ENCODE measurements at places on chromosomes 2 and 18.

- no peak for DNase-seq
Observed at GRCh38 chr2:197071213-197071612, 144.7 kb upstream of the PGAP1 start.

- no peak for DNase-seq
Observed at GRCh38 chr2:192146069-192147015, 48.4 kb downstream of the TMEFF2 start.

DNA sequence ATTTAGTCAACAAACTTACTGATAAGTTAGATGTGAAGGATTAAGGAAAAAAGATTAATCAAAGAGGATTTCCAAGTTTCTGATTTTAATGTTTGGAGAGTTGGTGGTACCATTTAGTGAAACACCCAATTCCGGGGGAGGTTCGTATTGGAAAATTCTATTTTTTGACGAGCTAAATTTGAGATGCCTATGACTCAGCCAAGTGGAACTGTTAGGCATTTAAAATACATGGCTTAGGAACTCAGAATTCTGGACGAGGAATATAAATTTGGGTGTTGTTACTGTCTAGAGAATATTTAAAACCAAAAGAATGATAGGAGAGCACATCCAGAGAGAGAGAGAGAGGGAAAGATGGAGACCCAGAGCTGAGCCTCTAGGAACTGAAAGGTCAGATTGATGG, 103.6 kb downstream of the TMX3 start:
- DNase-seq, result no peak

DNA sequence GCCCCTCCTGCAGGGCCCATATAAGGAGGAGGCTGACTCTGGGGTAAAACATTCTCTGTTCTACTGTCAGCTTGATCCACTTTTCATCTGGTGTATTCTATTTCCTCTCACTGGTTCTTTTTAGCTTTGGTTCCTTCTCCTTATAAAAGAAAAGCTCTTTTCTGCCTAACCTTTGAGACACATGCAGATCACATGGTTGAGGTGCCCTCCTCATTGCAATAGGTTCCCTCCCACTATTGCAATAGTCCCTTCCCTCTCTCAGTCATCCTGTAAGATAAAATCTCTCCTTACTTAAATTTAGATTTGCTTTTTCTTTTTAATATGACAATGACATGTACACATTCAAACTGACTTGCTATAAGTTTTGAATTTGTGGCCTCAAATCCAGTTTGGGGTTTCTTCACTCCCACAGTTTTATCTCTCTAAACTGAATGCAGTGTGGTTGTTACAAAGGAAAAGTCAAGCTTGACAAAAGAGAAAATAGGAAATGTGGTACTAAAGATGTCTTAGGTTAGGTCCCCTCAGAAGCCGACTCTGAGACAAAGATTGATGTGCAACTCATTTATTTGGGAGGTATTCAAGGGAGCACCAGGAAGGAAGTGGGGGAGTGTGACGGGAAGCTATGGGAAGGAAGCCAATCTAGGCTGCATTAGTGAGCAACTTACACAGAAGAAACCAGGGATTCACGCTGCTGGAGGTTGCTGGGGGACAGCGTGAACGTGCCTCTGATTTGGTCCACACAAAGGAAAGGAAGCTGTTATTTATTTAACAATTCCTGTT, 127.6 kb upstream of the LINC00305 start:
- DNase-seq, result no peak

DNA sequence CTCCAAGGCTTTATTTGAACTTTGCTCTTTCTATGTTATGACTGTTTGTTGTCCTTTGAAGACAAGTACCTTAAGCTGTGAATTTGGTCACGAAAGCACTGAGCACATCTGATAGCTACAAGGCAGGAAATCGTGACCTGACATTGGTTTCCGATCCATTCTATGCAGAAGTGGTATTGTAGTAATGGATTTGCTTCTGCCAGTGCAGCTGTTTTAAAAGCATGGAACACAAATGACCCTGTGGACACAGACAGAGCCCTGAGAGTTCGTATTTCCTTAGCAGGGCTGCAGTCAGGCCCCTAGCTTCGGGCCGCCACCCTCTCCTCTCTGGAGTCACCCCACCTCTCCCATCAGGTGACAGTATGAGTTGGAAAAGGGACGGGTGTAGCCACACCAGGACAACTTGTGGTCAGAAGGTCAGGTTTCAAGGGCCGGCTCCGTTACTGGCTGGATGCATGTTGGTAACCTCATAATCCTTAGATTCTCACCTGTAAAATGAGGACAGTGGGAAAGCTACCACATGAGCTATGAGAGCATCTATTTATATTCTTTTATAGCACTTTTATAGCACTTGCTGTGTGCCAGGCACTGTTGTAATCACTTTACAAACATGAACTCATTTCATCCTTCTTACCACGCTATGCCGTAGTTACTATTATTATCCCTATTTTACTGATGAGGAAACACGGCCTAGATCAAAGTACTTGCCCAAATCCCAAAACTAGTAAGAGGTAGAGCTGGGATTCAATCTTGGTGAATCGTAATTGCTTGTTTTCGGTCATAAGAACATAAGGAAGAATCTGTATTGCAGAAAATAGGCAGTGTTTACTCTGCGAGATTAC, 70.2 kb downstream of the SPATS2L start:
- DNase-seq, result no peak

GRCh38 chr18:2222270-2223185, 348.8 kb downstream of the METTL4 start:
- DNase-seq, result no peak

- no peak for DNase-seq
Observed at GRCh38 chr18:23235336-23235735, 100.1 kb downstream of the CABLES1 start.

GRCh38 chr18:49510393-49511115, 23.5 kb upstream of the C18orf32 start:
- DNase-seq, result peak; percentile 41

- no peak for DNase-seq
Observed at GRCh38 chr2:61970807-61971556, 65.5 kb downstream of the COMMD1 start.

DNA sequence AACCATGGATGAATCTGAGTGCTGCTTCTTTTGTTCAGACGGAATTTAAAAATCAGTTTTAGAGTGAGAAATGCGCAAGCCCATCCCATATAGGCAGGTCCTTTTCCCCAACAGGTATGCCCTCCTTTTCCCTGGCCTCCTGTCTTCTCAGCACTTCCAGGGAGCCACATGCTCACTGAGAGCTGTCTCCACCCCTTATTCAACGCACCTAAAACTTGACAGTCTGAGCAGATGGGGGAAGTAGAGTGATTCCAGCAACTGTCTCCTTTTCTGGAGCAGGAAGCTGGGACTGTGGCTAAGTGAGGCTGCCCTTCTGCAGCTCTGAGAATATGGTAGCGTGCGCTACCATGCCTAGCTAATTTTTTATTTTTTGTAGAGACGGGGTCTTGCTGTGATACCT, 53.1 kb upstream of the NOSTRIN start:
- DNase-seq, result no peak

DNA sequence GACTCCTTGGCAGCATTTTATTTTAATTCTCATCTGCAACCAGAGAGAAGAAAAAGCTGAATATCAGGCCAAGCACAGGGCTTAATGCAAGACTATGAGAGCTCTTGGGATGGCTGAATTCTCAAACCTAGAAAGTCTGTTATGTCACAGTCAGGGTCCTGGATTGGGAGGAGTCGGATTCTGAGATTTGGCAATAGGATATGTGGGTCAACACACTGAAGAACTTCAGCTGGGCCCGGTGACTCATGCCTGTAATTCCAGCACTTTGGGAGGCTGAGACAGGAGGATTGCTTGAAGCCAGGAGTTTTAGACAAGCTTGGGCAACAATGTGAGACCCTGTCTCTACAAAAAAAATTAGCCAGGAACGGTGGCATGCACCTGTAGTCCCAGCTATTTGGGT, 102.4 kb downstream of the COL3A1 start:
- no peak for DNase-seq

DNA sequence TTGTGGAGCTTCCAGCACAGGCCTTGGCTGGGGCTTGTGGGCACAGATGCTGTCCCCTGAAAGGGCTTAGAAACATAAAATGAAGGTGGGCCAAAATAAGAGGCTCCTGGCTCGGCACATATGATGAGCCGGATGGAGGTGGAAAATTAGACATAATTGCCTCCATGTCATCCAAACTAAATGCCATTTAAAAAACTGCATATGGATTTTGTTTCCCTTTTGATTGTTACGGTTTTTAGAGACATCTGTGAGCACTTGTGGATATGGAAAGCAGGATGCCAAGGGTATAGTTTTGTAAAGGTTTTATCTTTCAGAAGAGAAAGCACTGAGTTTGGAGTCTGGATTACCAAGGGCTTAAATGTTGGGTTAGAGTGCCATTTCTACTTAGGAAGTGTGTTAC, 498.3 kb downstream of the RIT2 start:
- no peak for DNase-seq

- DNase-seq, result peak; percentile 28
Observed at GRCh38 chr2:18378020-18378653, 182.3 kb downstream of the RDH14 start.

DNA sequence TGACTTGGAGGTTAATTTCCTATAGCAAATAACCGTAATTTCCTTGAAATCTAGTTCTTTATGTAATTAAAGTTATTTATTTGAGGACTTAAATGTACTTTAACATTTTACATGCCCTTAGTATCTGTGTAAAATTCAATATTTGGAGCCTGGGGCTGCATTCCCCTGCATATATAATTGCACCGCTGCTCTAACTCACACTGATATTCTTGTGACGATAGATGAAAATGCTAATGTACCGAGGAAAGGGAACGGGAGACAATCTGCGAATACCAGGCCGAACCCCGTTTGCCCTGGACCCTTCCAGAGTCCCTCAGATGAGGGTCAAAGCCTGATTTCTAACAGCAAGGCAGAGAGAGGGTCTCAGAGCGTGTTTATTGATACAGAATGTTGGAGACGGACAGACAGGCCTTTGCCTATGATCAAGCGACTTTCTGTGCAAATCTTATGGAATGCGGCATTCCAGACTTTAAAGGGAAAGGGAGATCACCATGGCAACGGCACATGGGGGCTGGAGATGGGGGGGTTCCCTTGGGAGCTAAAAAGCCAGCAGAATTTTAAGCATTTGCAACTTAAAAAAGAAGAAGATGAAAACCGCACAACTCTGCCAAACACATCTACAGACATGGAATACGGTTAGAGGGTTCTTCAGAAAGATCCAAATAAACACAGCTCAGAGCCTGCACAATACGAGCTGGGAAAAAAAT, 57.6 kb upstream of the TWIST2 start:
- no peak for DNase-seq

DNA sequence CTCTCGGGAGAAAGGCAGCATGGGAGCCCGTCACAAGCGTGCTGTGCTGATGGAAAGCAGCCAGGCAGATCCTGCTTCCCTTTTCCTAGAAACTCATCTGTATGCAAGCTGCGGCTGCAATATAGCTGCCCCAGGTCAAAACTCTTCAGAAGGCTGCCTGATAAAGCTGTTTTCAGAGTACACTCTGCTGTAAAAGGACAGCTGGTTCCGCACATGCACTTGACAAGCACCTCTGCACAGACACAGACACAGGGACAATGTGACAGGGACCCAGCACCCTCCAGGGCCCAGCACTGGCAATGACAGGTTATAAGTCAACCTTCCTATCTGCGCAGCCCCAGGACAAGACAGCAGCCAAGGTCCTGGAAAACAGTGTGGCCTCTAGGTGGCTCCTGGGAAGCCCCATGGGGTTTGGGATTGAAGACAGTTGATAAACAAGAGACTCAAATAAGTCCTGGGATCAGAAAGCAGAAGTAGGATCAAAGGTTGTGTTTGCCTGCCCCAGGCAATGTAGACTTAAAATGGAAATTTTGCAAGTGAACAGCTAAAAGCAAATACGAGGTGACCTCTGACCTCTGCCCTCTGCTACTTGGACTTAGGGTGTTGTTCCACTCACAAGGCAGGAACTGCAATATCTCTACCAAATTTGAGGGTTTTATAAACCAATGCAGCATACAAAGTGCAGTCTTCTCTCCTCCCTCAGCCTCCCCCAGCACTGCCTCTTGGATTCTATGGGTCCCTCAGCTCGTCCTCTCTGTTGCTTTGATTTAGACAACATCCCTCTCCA, 16.9 kb downstream of the SLC66A2 start:
- DNase-seq, result no peak

DNA sequence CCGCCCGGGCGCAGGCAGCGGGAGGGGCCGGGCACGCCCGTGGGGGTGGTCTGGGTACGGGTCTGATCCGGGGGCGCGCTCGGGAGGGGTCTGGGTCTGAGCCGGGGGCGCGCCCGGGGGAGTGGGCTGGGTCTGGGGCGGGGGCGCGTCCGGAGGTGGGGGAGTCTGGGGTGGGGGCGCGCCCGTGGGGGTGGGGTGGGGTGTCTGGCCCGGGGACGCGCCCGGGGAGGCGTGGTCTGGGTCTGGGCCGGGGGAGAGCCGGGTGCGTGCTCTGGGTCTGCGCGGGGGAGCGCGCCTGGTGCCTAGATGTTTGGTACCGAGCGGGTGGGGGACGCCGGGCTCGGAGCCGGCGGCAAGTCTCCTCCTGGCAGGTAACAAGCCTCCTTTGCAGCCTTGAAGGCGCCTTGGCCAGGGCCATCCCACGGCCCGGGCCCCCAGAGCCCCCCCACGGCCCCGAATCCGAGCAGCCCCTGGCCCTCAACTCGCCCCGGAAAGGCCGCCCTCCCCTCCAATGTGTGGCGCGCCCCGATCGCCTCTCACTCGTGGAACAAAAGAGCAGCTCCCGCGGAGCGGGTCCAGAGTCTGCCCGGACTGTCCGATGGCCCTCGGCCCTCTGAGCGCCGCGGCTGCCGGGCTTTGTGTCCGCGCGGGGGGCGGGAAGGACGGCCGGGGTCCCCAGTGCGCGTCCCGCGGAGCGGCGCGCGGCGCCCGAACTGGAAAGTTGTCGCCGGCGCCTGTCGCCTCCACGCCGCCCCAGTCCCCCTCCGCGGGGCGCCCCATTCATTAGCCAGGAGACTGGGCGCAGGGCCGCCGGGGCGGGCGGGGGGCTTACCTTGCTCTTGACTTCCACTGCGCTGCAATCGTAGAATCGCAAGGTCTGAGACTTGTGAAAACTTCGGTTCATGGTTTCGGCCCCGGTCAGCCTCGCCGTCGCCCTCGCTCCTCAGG, 595 bp downstream of the PARD6G start:
- no peak for DNase-seq

DNA sequence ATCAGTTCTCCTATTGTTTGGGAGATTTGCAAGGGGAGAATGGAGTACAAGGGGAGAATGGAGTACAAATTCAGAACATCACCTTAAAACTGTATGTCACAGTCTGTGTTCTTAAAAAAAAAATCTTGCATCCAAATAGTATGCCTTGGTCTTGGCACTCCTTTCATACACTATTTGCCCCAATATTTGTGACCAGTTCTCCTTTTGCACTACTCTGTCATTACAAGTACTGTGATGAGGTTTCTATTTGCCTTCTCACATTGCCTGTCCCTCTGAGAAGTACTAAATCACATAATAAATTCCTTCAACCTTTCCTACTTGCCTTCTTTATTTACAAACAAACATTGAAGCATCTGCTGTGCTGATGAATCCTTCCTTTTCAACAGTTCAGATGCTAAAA, 36.0 kb upstream of the NCK2 start:
- no peak for DNase-seq

DNA sequence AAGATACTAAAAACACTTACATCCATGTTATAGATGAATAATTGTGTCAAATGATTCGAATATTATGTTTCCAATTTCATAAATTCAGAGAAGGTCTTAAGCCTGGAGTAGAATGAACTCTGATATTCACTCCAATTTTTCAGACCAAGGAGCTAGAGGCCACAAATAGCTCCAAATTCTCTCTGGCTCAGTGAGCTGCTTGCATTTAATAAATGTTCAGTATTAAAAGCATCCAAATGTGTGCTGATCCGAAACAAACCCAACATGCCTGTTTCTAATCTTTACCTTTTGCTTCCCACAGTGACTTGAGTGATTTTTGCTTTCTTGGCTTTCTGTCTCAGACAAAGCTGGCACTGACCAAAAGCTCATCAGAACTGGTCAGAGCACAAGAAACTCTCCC, 291.4 kb downstream of the CCDC85A start:
- no peak for DNase-seq

GRCh38 chr2:96100893-96101304, 15.5 kb downstream of the ADRA2B start:
- DNase-seq, result no peak
